CD14-positive monocyte (primary cell): ENCODE measurements at places on chromosomes 6 and 20.

GRCh38 chr6:158674342-158675131 lies 24.7 kb downstream of the SYTL3 start:
- DNase-seq: no peak

DNA sequence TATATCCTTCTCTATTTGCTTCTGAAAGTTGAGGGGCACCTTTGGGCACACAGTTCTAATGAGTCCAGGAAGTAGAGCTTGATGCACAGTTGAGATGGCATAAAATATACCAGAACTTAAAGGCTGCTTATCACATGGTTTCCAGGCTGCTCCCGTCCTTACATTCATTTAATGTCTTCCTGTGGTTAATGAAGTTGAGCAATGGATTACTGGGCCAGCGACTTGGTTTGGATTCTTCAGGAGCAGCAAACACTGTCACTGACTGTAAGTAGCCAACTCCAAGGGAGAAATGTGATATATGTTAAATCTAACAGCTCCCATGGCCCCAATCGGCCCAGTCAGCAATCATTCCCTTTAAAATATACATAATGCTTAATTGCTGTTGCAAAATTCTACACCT lies 9.0 kb upstream of the TSHZ2 start:
- no peak for DNase-seq

DNA sequence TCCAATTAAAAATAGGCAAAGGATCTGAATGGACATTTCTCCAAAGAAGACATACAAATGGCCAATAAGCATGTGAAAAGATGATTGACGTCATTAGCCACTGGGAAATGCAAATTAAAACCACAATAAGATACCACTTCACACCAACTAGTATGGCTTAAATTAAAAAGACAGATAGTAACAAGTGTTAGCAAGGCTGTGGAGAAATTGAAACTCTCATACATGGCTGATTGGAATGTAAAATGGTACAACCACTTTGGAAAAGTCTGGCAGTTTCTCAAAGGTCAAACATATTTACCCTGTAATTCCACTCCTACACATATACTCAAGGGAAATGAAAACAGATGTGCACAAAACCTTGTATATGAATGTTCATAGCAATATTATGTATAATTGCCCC lies 83.6 kb downstream of the CEP57L1 start:
- no peak for DNase-seq

DNA sequence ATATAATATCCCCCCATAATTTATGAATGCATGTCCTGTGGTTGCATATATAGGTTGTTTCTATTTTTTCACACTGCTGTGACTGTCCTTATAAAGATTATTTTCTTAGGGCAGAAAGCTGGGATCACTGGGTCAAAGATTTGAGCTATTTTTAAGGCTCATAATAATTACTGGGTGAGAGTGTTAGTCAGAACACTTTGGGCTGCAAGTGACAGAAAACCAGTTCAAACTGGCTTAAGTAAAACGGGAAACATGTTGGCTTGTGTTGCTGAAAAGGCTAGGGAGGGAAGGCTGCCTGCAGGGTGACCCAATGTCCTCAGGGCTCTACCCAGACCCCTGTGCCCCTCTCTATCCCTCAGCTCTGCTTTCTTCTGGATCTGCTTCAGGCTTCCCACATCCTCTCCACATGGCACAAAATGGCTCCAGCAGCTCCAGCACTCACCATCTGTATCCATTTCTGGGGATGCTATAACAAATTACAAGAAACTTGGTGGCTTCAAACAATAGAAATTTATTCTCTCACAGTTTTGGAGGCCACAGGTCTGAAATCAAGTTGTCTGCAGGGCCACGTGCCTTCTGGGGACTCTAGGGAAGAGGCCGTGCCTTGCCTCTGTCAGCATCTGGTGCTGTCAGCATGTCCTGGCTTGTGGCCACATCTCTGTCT lies 33.1 kb upstream of the MLN start:
- DNase-seq: no peak

DNA sequence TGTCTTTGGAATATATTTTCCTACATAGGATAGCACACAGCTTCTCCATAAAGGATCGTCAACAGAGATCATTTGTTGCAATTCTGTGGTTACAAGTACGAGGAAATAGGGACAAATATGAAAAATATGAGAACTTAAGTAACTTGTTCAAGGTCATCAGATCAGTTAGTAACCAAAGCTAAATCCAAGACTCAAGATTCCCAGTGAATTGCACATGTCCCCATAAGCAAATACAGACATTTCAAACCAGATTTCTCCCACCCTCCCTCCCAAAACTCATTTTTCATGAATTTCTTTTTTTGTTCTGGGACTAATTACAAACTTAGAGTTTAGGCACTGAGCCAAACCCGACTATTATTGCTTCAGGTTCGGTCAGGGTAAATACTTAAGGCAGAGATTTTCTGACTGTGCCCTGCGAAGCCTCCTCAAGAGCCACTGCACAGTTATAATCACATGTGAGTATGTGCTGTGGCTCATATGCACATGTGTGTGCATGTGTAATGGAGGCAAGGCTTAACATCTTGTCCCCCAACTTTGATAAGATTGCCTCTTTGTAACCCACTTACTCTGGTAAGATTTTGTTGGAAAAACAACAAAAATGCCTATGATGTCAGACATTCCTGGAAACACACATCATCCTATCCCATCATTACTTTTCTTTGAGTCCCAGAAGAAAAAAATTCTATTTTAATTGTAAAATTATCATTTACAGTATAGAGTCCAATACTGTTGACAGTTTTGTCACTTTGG lies 216.2 kb downstream of the CD83 start:
- no peak for DNase-seq

GRCh38 chr6:25963426-25964123 lies 973 bp downstream of the TRIM38 start:
- peak; percentile 30 for DNase-seq

GRCh38 chr6:108114841-108115597 lies 40.5 kb upstream of the OSTM1 start:
- DNase-seq: peak; percentile 41

GRCh38 chr6:139473231-139473701 lies 98.8 kb upstream of the CITED2 start:
- no peak for DNase-seq

GRCh38 chr6:133428295-133428694 lies 187.1 kb downstream of the EYA4 start:
- DNase-seq: no peak

DNA sequence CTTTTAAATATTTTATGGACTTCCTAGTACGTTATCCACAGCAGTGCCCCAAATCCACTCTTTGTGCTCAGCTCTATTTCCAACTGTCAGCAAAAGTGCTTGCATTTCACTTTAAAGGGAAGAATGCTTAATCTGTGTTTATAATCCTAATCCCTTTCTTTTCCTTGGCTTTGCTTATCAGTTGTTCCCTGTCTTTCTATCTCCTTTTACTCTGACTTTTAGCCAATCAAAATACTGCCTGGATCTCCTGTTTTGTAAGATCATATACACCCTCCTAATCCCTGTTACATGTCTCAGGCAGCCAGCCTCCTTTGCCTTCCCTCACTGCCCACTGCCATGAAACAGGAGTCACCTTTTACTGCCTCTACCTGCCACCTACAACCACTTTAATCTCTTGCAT lies 102.9 kb downstream of the AIG1 start:
- no peak for DNase-seq

DNA sequence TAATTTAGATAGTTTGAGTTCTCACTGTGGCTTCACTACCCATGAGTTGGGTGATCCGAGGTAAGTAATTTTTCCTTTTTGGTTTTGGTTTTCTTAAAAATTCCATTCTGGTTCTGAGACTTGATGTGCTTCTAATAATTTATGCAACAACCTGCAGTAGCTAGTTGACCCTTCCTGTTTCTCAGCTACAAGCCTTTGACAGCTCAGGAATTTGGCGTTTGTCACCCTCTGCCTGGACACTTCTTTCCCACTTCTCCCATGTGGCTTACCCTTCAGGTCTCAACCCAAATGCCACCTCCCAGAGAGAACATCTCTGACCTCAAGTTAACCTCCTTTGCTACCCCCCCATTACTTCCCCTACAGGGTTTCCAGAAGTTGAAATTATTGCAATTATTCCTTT lies 49.7 kb upstream of the TSHZ2 start:
- no peak for DNase-seq

- no peak for DNase-seq
Measured at GRCh38 chr6:166684170-166684569, 57.1 kb upstream of the RPS6KA2 start.

DNA sequence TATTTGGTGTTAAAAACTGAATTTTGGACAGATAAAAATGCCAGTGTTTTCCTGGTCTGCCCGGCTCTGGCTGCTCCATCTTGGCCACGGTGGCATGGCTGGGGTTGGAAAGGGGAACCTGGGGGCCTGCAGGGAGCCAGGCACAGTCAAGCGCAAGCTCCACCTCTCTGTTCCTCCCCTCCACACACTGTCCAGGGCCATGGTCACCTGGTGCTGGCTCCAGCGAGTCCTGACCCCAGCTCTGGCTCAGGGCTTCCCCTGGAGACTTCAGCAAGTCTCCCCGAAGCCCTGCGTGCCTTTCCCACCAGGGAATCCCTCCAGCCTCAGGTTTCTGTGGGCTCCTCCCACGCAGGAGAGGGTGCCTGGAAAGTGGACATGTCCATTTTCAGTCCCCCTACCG lies 298.5 kb downstream of the QKI start:
- peak; percentile 39 for DNase-seq

DNA sequence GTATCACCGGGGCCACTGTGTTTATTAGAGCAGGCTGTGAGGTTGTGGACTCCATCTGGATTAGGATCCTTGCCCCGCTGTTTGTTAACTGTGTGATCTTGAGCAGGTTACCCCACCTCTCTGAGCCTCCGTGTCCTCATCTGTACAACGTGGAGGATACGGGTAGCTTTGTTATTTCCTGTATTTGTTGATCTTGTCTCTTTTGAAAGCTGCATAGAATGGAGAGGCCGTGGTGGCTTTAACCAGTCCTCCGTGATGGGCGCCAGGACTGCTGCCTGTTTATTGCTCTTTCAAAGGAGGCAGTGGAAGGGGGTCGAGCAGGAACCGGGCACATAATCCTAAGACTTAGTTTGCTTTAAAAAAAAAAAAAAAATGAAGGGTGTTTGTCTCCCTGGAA lies 22.9 kb downstream of the BCAS4 start:
- no peak for DNase-seq

DNA sequence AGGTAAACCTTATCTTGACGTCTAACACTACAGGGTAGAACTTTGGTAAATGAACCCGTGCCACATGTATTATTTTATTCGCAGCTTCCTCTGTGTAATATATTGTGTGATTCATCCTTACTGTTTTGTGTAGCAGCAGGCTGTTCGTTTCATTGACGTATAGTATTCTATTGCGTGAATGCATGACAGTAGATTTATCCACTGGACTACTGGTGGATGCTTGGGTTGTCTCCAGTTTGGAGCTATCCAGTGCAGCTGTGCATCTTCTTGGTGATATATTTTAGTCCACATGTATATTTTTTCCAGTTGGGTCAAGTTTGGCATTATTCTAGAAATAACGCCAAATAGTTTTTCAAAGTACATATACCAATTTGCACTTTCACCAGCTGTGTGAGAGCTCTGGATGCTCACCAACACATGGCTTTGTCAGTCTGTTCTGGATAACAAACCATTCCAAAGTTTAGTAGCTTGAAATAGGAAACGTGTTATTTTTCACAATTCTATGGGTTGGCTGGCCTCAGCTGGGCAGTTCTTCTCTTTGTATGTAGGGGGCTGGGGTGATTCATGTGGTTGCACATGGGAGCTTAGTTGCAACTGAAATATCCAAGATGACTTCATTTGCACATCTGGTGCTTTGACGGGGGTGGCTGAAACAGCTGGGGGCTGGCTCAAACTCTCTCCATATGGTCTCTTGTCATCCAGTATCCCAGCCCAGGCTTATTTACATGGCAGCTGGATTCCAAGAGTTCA lies 9.3 kb downstream of the ECT2L start:
- DNase-seq: no peak

- peak; percentile 33 for DNase-seq
Measured at GRCh38 chr6:387293-387741, 4.2 kb upstream of the IRF4 start.

DNA sequence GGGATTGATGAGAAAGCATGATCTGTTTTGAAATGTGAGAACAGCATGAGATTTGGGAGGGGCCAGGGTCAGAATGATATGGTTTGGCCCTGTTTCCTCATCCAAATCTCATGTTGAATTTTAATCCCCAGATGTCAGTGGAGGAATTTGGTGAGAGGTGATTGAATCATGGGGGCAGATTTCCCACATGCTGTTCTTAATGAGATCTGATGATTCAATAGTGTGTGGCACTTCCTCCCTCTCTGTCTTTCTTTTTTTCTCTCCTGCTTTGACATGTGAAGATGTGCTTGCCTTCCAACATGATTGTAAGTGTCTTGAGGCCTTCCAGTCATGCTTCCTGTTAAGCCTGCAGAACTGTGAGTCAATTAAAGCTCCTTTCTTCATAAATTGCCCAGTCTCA lies 1060.3 kb upstream of the CITED2 start:
- no peak for DNase-seq

DNA sequence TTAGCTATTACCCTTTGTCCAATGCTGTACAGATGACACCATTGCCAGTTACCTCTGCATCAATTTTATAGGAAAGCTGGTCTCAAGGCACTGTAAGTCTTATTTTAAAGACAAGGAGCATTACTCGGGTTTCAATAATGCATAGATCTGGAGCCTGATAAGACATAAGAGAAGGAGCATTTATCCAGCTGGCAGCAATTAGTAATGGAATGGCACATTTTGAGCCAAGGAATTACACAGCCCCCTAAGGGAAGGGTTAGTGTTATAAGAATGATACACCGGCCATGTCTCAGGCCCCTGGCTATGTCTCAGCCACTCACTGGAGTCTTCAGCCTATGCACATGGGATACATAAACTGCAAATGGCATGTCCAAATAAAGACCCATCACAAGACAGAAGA lies 23.1 kb upstream of the TMEM242 start:
- DNase-seq: no peak

DNA sequence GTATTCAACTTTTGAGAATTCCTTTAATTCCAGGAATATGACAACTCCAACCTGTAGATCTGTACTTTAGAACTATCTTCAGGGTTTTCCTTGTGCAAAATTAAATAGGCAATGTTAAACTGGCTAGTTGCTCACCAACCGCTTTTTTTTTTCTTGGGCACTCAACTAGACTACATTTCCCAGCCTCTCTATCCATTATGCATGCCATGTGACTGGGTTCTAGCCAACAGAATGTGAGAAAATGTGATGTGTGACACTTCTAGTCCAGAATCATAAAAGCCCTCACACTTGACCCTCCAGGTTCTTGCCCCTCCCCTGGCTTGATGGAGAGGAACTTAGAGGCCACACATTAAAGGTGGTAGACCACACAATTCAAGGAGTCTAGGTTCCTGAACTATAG lies 166.0 kb downstream of the LMBRD1 start:
- DNase-seq: no peak

- DNase-seq: no peak
Measured at GRCh38 chr6:165045631-165046030, 263.8 kb downstream of the C6orf118 start.

DNA sequence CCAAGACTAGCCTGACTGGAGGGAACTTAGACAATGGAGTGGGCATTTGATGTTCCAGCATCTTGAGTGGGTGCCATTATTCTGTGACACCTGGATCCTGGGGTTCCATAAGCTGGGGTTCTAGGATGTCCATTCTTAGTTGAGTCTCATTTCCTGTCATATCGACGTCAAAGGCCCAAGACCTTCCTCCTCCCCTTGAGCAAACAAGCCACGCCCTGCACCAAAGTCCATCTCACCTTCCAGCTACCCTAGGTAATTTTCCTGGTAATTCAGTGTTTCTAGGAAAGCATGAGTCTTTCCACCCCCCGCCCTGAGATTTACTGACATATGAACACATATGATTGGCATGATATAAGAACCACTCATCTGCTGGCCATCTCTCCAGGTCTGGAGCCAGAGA lies at the start of gene TRIM40:
TRIM40 (plus strand) TSS at position 384 of the 400 bp plus-strand sequence. CDS start 897 bp downstream, outside the sequence.
- DNase-seq: no peak
